ENCODE measurements at places on chromosomes 12 and 14. TPM values are rescaled to one million over a fixed set of nuclear protein-coding genes. Genes with fewer than 3 reads are reported as not detected.

DNA sequence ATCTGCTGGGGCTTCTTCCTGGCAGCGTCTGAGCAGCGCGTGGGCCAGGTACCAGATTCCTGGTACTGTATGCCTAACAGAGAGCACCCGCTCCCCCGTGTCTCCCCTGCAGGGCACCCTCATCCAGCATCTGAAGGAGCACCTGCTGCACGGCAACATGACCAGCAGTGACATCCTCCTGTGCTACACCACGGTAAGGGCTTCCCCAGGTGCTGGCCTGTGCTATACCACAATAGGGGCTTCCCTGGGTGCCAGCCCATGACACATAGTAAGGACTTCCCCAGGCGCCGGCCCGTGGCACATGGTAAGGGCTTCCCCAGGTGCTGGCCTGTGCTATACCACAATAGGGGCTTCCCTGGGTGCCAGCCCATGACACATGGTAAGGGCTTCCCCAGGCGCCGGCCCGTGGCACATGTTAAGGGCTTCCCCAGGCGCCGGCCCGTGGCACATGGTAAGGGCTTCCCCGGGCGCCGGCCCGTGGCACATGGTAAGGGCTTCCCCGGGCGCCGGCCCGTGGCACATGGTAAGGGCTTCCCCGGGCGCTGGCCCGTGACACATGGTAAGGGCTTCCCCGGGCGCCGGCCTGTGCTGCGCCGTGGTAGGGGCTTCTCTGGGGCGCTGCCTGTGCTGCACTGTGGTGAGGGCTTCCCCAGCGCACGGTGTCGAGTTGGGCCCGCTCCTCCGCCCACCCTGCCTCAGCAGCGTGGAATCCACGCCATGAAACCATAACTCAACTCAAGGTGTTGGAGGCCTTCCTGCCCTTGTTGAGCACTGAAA lies 49.3 kb downstream of the AACS start:
- DNase-seq = peak; percentile 55

Gene DNAH10
- 0.37 TPM for total RNA-seq

GRCh38 chr14:58082491-58083098 lies 69.4 kb downstream of the ARMH4 start:
- no peak for DNase-seq

GRCh38 chr12:104599272-104600035 lies 142.7 kb downstream of the CHST11 start:
- DNase-seq = no peak

Gene CKB
- 4.0 TPM for total RNA-seq

- peak; percentile 76 for DNase-seq
Observed at GRCh38 chr12:94640134-94640928, 10.0 kb downstream of the TMCC3 start.

Gene C12orf50
- total RNA-seq = 0.11 TPM

- DNase-seq = no peak
Observed at GRCh38 chr12:56461235-56462159, 6.9 kb upstream of the SPRYD4 start.

DNA sequence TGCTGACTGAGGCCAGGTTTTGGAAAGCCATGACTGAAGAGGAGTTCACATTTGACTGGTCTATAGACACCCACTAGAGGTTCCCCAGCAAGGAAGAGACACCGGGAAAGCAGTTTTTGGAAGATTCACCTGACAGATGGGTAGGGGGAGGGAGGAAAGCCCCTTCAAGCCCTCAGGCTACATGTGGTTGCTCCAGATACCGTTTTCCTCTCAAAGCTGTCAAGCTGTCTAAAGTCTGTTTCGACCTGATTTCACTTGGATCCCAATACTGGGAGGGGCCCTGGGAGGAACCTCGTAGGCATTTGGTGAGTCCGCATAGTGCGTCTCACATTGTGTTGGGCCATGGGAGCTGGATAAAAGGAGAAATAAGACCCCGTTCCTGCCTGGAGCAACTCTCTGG lies 1.7 kb upstream of the LRP1 start:
- no peak for DNase-seq

Gene CAPZA3
- total RNA-seq = not detected

GRCh38 chr14:91369628-91370445 lies 47.8 kb downstream of the CCDC88C start:
- DNase-seq = peak; percentile 72

Gene ALKBH1
- total RNA-seq = 16.3 TPM

Gene FZD10
- not detected for total RNA-seq
